ENCODE measurements at places on chromosomes 1 and 21. TPM values are rescaled to one million over a fixed set of nuclear protein-coding genes. Genes with fewer than 3 reads are reported as not detected.

Gene ETV3L
- not detected for total RNA-seq

Gene MPL
- total RNA-seq = not detected

Gene RIPPLY3
- total RNA-seq = not detected

Gene FCAMR
- not detected for total RNA-seq

DNA sequence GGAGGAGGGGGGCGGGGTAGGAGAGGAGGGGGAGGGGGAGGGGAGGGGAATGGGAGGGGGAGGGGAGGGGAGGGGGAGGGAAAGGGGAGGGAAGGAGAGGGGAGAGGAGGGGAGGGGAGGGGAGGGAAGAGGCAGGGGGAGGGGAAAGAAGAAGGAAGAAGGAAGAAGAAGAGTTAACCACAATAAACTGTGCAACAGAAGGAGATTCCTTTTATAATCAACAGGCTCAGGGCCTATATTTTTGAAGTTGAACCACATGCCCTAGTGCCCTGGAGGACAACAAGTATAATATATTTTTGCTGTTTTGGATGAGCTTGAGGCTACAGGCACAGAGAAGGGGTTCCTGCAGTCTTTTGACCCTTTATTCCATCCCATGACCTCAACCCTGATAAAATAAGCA is 228.2 kb upstream of the IRF2BP2 start:
- no peak overlapping the region for H3K27ac ChIP-seq
- no peak for DNase-seq
- no peaks in the 10 kb centered on the region for H3K27me3 ChIP-seq
- H3K4me1 ChIP-seq = peaks cover 31% of the 10 kb centered on the region
- H3K4me3 ChIP-seq = no peak overlapping the region

DNA sequence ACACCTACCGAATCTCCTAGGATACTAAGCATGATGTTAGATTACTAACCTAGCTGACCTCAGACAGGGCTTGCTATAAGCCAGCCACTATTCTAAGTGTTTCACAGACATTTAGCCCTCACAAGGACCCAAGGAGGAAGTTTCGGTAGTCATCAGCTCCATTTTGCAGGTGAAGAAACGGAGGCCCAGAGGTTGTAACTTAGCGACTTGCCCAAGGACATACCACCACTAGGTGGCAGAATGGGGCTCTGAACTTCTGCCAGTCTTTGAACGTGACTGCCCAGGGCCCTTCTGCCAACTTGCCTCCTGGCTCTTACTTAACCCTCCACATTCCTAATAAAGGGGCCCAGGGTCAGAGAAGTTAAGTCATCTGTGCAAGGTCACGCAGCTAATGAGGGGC is 283.5 kb downstream of the C1orf94 start:
- H3K27ac ChIP-seq = no peak overlapping the region
- no peaks in the 10 kb centered on the region for H3K36me3 ChIP-seq
- H3K4me3 ChIP-seq = no peak overlapping the region
- DNase-seq = peak; percentile 14
- H3K4me1 ChIP-seq = no peaks in the 10 kb centered on the region

GRCh38 chr1:112524251-112524650 is 15.5 kb downstream of the WNT2B start:
- no peak overlapping the region for H3K4me3 ChIP-seq
- no peaks in the 10 kb centered on the region for H3K4me1 ChIP-seq
- no peak for DNase-seq
- no peaks in the 10 kb centered on the region for H3K27me3 ChIP-seq
- no peaks in the 10 kb centered on the region for H3K36me3 ChIP-seq
- no peak overlapping the region for H3K27ac ChIP-seq

GRCh38 chr1:84771895-84772294 is 81.6 kb upstream of the SSX2IP start:
- no peak for DNase-seq
- H3K4me3 ChIP-seq = no peak overlapping the region
- H3K27ac ChIP-seq = no peak overlapping the region
- no peaks in the 10 kb centered on the region for H3K4me1 ChIP-seq
- H3K36me3 ChIP-seq = no peaks in the 10 kb centered on the region
- H3K27me3 ChIP-seq = no peaks in the 10 kb centered on the region

- H3K36me3 ChIP-seq = peaks cover 5% of the 10 kb centered on the region
- H3K4me1 ChIP-seq = no peaks in the 10 kb centered on the region
- no peak overlapping the region for H3K27ac ChIP-seq
- no peak for DNase-seq
- H3K4me3 ChIP-seq = no peak overlapping the region
Measured at GRCh38 chr1:52474807-52475206, 70.4 kb downstream of the PRPF38A start.

DNA sequence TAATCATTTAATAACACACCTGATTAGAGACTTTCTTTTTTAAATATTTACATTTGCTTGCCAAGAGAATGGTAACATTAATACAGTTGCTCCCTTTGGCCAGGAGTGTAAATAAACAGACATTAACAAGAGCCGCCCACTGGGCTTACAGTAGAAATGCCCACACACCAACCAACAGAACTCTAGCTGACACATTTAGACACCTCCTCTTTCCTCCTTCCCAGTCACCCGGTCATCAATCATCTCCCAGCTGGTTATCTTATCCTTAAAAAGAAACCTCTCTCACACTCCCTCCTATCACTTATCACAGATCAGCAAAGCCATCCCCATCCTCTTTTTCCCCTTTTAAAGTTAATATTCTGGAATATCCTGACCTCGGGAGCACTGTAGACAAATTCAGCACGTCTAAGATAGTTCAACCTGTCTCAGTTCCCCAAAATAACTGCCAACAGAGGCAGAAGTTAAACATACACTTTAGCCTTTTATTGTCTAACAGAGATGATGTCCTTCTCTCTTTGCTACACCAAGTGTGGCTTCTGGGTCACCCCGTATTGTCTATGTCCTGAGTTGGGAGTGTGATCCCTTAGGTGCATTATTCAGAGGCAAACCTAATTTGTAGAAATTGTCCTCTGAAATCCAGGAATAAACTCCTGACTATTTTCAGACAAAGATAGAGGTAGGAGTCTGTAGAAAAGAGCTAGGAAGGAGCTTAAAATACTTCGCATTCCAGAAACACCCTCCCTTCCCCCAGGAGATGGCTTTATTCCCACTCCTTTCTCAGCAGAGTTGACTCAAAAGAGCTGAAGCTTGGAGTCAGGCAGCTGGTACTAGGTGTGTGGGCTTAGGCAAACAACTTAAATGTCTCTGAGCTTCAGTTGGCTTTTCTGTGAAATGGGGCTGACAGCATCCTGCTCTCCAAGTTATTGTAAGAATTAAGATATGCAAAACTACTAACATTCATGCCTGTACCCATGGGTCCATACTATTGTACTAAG is 8.8 kb downstream of the MYCL start:
- H3K36me3 ChIP-seq = no peaks in the 10 kb centered on the region
- H3K27ac ChIP-seq = no peak overlapping the region
- no peaks in the 10 kb centered on the region for H3K4me1 ChIP-seq
- H3K4me3 ChIP-seq = no peak overlapping the region

DNA sequence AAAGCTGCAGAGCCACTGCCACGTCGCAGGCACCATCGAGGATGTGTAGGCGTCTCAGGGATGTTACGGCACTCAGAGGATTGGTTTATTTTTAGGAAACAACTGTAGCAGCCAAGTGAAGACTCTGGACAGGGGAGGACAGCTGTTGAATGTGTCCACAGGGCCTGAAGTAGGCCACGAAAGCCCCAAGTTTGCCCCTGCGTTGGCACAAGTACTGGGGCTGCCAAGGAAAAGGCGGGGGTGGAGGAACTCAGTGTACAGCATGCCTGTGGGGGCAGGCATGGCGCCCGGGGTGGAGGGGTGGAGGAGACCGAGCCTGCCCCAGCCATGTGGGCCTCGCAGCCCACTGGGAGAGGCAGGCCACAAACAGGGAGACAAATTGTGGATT is 89.7 kb downstream of the ADARB1 start:
- no peak overlapping the region for H3K27ac ChIP-seq
- H3K27me3 ChIP-seq = no peaks in the 10 kb centered on the region
- no peaks in the 10 kb centered on the region for H3K36me3 ChIP-seq
- no peak overlapping the region for H3K4me3 ChIP-seq
- no peak for DNase-seq
- H3K4me1 ChIP-seq = peaks cover 5% of the 10 kb centered on the region

DNA sequence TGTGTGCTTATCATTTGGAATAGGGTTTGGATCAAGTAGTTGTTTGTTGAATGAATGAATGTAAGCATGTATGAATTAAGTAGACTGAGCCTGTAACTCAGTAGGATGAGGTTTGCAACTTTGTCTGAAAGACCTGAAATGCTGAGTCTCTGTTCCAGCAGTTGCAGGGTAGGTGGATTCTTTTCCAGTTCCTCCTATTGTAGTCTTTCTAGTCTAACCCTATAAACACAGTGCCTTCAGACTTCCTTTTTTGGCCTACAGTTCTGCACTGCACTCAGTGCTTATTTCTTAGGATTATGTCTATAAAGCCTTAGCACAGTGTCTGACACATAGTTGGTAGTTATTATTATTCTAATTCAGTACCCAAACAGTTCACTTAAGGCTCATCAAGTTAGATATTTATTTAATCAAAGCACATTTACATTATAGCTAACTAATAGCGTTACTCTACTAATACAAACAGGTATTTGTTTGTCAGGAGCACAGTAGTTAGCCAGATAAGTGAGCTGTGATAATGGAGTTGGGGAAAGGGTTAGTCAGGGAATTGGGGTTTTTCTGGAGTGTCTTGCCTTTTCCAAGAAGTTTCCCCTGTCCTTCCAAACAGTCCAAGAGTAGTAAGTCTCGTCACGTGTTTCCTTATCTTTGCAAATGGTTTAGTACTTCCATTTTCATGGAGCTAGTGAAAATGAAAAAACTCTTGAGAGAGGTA is 45.0 kb downstream of the ABCD3 start:
- H3K4me3 ChIP-seq = no peak overlapping the region
- H3K36me3 ChIP-seq = no peaks in the 10 kb centered on the region
- H3K27me3 ChIP-seq = no peaks in the 10 kb centered on the region
- H3K27ac ChIP-seq = no peak overlapping the region

- no peak overlapping the region for H3K4me3 ChIP-seq
- H3K27ac ChIP-seq = no peak overlapping the region
- no peak for DNase-seq
- H3K27me3 ChIP-seq = no peaks in the 10 kb centered on the region
- H3K36me3 ChIP-seq = no peaks in the 10 kb centered on the region
Measured at GRCh38 chr21:29860346-29860745, 79.5 kb downstream of the GRIK1 start.

DNA sequence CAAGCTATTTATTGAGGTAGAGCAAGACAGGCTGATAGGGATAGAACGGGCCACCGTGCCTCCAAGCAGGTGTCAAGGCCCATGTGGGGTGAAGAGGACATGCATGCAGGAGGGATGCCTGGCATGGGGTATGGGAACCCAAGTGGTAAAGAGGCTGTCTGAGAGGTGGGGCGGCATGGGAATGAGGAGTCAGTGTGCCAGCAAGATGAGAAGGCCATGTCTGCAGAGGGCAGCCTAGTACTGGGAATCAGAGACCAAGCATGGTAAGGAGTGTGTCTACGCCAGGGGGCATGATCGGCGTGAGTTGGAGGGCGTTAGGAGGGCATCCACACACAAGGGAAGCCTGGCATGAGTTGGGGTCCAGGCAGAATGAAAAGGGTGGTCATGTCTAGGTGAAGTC is 303.7 kb upstream of the PLD5 start:
- no peak for DNase-seq
- H3K4me1 ChIP-seq = no peaks in the 10 kb centered on the region
- no peak overlapping the region for H3K4me3 ChIP-seq
- no peaks in the 10 kb centered on the region for H3K27me3 ChIP-seq
- no peak overlapping the region for H3K27ac ChIP-seq

Data from CD4-positive, alpha-beta memory T cell (primary cell).